ENCODE measurements at places on chromosomes 3 and 15. TPM values are rescaled to one million over a fixed set of nuclear protein-coding genes. Genes with fewer than 3 reads are reported as not detected.

The RAB6B gene
- 3.9 TPM for total RNA-seq

The RCCD1 gene
- 17.1 TPM for total RNA-seq

The SEMA6D gene
- total RNA-seq = 0.97 TPM

The FBXL2 gene
- 4.4 TPM for total RNA-seq

The CHAC1 gene
- total RNA-seq = 124 TPM

The TNFSF10 gene
- total RNA-seq = not detected

The ERICH6 gene
- total RNA-seq = not detected

The C2CD4B gene
- 1.5 TPM for total RNA-seq

The CKMT1A gene
- total RNA-seq = 27.3 TPM

The RTP3 gene
- total RNA-seq = not detected

The KBTBD12 gene
- total RNA-seq = 0.23 TPM

The ATP13A5 gene
- total RNA-seq = not detected

All from GM23338 (cell line).